ENCODE measurements at places on chromosomes 3 and 15. TPM values are rescaled to one million over a fixed set of nuclear protein-coding genes. Genes with fewer than 3 reads are reported as not detected.

CPN2 gene
- 1.4 TPM for total RNA-seq

- no peaks in the 10 kb centered on the region for H3K27me3 ChIP-seq
- H3K36me3 ChIP-seq = no peaks in the 10 kb centered on the region
- H3K4me3 ChIP-seq = no peak overlapping the region
- no peak overlapping the region for H3K27ac ChIP-seq
- H3K4me1 ChIP-seq = no peaks in the 10 kb centered on the region
Observed at GRCh38 chr15:54519577-54519976, 541.3 kb downstream of the UNC13C start.

GRCh38 chr3:153210660-153211059 is 48.6 kb downstream of the RAP2B start:
- DNase-seq = no peak
- no peak overlapping the region for H3K27ac ChIP-seq
- no peaks in the 10 kb centered on the region for H3K36me3 ChIP-seq
- no peaks in the 10 kb centered on the region for H3K27me3 ChIP-seq
- H3K4me3 ChIP-seq = no peak overlapping the region
- H3K4me1 ChIP-seq = no peaks in the 10 kb centered on the region

GRCh38 chr3:42656680-42657610 is 3.4 kb downstream of the ZBTB47 start:
- H3K27me3 ChIP-seq = no peaks in the 10 kb centered on the region
- no peak overlapping the region for H3K4me3 ChIP-seq
- no peaks in the 10 kb centered on the region for H3K36me3 ChIP-seq
- peaks cover 34% of the 10 kb centered on the region for H3K4me1 ChIP-seq
- DNase-seq = no peak

DNA sequence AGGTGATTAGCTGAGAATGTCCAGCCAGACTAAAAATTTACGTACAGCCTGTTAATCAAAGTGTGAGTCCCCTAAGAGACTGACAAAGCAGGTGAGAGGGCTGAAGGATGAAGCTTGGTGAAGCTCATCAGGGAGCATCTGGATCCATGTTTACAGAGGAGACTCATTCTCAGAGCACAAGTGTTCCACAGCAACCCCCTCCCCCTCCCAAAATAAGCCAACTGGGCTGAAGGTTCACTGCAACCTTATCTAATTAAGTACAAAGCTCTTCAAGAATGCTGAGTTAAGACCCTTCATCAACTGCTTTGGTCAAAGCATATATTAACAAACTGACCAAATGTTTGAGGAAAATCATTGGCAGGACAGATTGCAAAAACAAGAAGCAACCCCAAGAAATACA is 262.6 kb upstream of the ZNF385D start:
- H3K4me3 ChIP-seq = no peak overlapping the region
- no peaks in the 10 kb centered on the region for H3K4me1 ChIP-seq
- H3K36me3 ChIP-seq = no peaks in the 10 kb centered on the region

DNA sequence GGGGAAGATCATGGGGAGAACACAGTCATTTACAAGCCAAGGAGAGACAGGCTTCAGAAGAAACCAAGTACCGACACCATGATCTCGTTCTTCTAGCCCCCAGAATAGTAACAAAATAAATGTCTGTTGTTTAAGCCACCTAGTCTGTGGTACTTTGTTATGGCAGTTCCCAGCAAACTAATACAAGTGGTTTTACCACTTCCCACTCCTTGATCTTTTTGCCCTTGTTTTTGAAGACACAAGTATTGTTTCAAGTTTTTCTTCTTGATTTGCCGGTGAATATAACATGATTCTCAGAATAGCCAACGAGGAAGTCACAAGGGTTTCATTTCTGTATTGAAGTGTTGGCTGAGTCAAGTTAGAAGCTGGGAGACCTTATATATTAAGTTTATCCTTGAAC is 220.3 kb downstream of the SOX2 start:
- DNase-seq = no peak
- no peaks in the 10 kb centered on the region for H3K27me3 ChIP-seq
- no peak overlapping the region for H3K4me3 ChIP-seq
- H3K27ac ChIP-seq = no peak overlapping the region
- no peaks in the 10 kb centered on the region for H3K36me3 ChIP-seq
- H3K4me1 ChIP-seq = no peaks in the 10 kb centered on the region
